ENCODE measurements at places on chromosomes 2 and 18. TPM values are rescaled to one million over a fixed set of nuclear protein-coding genes. Genes with fewer than 3 reads are reported as not detected.

The REG3G gene
- total RNA-seq, result 0.38 TPM

DNA sequence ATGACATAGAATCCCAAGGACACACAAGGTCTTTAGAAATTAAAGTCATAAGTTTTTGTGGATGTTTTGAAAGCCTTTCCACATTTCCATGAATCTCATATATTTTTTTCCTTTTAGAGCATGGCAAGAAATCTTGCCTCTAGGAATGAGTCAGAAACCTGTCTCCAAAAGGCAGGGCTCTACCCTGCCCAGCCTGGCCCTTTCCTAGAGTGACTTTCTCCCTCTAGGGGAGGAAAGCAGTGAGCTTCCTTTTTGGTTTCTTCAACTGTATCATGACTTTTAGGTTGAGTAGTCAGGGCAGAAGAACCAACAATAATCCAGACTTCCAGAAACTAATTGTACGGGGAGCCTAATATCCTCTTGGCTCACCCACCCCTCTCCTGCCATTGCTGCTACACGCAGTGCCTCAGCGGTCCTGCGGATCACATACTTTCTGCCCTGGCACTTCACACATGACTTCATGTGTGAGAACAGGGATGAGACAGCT, 300.3 kb downstream of the AGPS start:
- no peaks in the 10 kb centered on the region for H3K27me3 ChIP-seq
- no peaks in the 10 kb centered on the region for H3K4me1 ChIP-seq
- no peak overlapping the region for H3K27ac ChIP-seq
- no peaks in the 10 kb centered on the region for H3K36me3 ChIP-seq
- no peak for DNase-seq

DNA sequence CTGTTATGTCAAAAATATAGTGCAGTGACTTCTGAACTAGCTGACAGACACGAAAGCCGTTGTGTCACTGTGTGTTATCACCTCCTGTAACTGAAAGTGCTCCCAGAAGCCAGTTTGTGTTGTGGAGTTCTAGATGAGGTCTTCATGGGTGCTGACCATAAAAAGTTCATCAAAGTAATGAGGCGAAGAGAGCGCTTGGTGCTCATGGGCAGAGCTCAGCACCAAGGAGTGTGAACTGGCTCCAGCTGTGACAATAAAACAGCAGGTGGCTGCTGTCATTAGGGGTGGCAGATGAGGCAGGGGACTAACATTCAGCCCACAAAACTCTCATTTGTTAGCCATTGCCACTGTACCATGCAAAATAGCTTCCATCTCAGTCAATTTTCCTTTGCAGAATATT, 151.1 kb downstream of the ZNF407 start:
- no peak overlapping the region for H3K27ac ChIP-seq
- H3K27me3 ChIP-seq, result no peaks in the 10 kb centered on the region
- no peaks in the 10 kb centered on the region for H3K36me3 ChIP-seq

DNA sequence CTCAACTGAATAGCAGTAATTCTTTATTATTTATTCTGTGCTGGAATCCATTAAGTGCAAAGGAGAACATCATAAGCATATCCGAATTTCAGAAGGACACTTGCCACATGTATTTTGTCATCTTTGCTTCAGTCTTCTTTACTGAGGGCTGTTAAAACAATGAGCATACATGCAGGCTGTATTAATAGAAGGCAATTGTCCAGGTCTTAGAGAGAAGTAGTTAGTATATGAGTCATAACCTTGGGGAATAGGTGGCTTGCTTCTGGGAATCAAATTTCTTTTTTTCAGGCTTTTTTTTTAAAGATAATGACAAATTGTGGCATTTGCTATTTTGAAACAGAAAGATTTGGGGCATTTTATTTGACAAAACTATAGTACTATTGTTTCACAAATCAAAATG, 773.5 kb downstream of the CNTNAP5 start:
- H3K4me1 ChIP-seq, result no peaks in the 10 kb centered on the region
- H3K27ac ChIP-seq, result no peak overlapping the region
- no peaks in the 10 kb centered on the region for H3K27me3 ChIP-seq
- DNase-seq, result no peak
- no peaks in the 10 kb centered on the region for H3K36me3 ChIP-seq

DNA sequence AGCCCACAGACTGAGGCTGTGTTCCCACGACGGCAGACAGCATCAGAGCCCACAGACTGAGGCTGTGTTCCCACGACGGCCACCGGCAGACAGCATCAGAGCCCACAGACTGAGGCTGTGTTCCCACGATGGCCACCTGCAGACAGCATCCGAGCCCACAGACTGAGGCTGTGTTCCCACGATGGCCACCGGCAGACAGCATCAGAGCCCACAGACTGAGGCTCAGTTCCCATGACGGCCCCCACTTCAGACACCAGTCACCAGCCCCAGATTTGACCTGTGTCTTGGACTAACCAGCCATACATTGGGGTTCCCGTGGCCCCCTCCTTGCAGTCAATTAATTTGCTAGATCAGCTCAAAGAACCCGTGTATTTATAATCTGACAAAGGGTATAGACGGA, 57.8 kb upstream of the SNTG2 start:
- no peaks in the 10 kb centered on the region for H3K36me3 ChIP-seq
- no peak overlapping the region for H3K27ac ChIP-seq
- no peak overlapping the region for H3K4me3 ChIP-seq
- H3K27me3 ChIP-seq, result no peaks in the 10 kb centered on the region

DNA sequence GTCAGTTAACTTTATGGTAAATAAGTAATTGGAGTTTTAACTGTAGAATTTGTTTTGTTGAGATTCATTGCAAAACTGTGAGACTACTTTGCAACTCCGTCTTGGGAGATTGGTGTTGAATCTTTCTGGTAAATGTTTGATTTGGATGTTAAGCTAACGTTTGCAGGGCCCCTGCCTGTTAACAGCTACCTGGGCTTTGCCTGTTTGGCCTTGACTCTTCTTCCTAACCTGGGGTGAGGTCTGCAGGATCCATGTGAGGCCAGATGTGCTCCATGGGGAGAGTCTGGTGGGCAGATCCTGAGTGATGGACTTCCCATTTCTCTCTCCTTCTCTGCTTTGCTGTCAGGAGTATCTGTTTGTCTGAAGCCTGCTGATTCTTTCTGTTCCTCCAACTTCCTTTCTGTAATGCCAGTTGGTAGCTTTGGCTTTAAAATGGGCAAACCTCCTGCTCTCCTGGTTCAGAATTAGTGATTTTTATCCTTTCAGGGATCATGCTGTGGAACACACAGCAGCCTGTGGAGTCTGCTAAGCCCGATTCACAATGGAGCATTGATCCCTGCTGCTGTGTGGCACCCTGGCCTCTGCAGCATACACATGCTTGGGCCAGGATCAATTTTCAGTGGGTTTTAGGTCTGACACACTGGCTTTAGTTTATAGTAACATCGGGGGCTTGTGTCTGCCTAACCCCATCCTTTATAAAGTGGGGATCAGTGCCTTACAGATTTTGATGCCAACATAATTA, 36.3 kb downstream of the PTPRM start:
- no peak overlapping the region for H3K4me3 ChIP-seq
- H3K27me3 ChIP-seq, result no peaks in the 10 kb centered on the region
- H3K27ac ChIP-seq, result no peak overlapping the region
- no peaks in the 10 kb centered on the region for H3K36me3 ChIP-seq

DNA sequence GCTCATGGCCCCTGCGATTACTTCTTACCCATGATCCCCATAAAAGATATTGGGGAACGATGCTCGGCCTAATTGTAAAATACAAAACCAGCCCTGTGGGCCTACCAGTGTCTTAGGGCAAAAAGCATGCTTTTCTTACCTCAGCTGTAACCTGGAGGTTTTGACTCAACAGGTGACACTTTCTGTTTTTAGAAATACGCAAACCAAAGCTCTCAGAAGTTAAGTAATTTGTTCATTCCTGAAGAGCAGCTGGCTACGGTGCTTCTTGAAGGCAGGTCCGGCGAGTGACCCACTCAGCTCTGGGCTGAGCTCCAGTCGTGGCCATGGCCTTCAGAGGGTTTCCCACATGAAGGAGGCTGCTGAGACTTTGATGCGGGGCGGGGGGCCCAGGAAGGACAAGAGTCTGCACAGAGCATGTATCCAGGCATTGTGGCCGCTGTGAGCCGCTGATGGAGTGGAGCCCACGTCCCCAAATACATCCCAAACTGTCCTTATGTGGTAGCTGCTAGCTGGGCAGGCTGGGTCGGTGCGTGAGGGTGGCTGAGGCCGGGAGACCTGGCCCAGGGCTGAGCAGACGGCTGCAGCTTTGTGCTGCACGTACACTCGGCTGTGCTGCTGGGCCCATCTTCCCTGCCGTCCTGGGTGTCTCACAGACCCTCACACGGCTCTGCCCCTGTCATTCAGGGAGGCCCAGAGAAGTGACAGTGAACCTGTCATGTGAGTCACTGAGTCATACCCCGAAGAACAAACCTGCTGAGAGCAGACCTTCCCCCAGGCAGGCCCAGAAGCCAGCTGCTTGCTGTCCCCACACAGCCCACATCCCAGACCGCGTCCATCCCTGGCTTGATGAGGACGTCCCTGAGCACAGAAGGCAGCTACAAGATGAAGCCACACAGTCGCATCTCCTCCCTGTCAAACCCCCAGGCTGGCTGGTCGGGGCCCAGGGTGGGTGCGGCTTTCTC, 34.1 kb downstream of the ITGB1BP1 start:
- no peak overlapping the region for H3K27ac ChIP-seq
- H3K4me1 ChIP-seq, result no peaks in the 10 kb centered on the region
